ENCODE measurements at places on chromosomes 12 and 14. TPM values are rescaled to one million over a fixed set of nuclear protein-coding genes. Genes with fewer than 3 reads are reported as not detected.

Gene RERG
- total RNA-seq, result 34.0 TPM

Gene TUBA1A
- total RNA-seq, result 343 TPM

Gene FAM181A
- not detected for total RNA-seq

Gene MDGA2
- total RNA-seq, result 0.27 TPM

Gene RPGRIP1
- 0.35 TPM for total RNA-seq

Gene LHX5
- total RNA-seq, result not detected

Gene TAPBPL
- 2.5 TPM for total RNA-seq

Gene TMEM52B
- 0.97 TPM for total RNA-seq

Gene DIP2B
- 32.0 TPM for total RNA-seq

Gene CLEC9A
- total RNA-seq, result not detected

Gene RAD9B
- 0.73 TPM for total RNA-seq

Gene PCED1B
- 2.8 TPM for total RNA-seq

Gene MCRS1
- total RNA-seq, result 65.6 TPM

Gene TPH2
- total RNA-seq, result not detected

Gene TSHR
- total RNA-seq, result not detected

Gene APOLD1
- 3.0 TPM for total RNA-seq

Gene DTX1
- 1.6 TPM for total RNA-seq

Gene GPN3
- 13.9 TPM for total RNA-seq

Gene B4GALNT1
- 0.34 TPM for total RNA-seq

Gene CMKLR1
- total RNA-seq, result 1.7 TPM

Gene KCNJ8
- 3.6 TPM for total RNA-seq

Gene FLVCR2
- 2.1 TPM for total RNA-seq

Gene PELI2
- total RNA-seq, result 6.7 TPM

Gene TUNAR
- total RNA-seq, result not detected

Gene SCN8A
- 2.7 TPM for total RNA-seq

Gene NPFF
- total RNA-seq, result not detected

Gene NTF3
- 8.6 TPM for total RNA-seq

Gene FOXM1
- total RNA-seq, result 24.9 TPM

Gene GPR132
- total RNA-seq, result 1.1 TPM

Gene ASIC1
- total RNA-seq, result 7.2 TPM

Gene EGLN3
- 9.6 TPM for total RNA-seq

Gene PLEKHG7
- total RNA-seq, result not detected

Gene C12orf50
- total RNA-seq, result 0.22 TPM

Gene PLA2G1B
- total RNA-seq, result not detected

Gene HCAR1
- total RNA-seq, result 1.2 TPM

Gene RNASE3
- not detected for total RNA-seq

Gene CBLN3
- 4.8 TPM for total RNA-seq

Gene FZD10
- total RNA-seq, result 2.4 TPM

Gene COX8C
- 0.73 TPM for total RNA-seq

Gene JDP2
- 43.4 TPM for total RNA-seq

Gene GYS2
- not detected for total RNA-seq
